Smooth muscle cell of the pulmonary artery (primary cell): ENCODE measurements at places on chromosomes 2 and 18. TPM values are rescaled to one million over a fixed set of nuclear protein-coding genes. Genes with fewer than 3 reads are reported as not detected.

Gene PSMA8
- total RNA-seq, result not detected in 2 replicates

Gene WDR75
- 48.7 and 61.3 TPM in 2 replicates for total RNA-seq

Gene DOK6
- 2.8 and 14.1 TPM in 2 replicates for total RNA-seq

Gene LYPD6B
- 0.10 and 0.20 TPM in 2 replicates for total RNA-seq

Gene POTEF
- total RNA-seq, result not detected in 2 replicates

Gene TEKT4
- total RNA-seq, result not detected in 2 replicates

Gene GALNT14
- 0.52 and 5.3 TPM in 2 replicates for total RNA-seq

Gene FMNL2
- total RNA-seq, result 18.2 and 58.0 TPM in 2 replicates

Gene COL5A2
- total RNA-seq, result 773 and 889 TPM in 2 replicates

Gene DNAJC5G
- not detected in 2 replicates for total RNA-seq

Gene TM4SF20
- 0.07 TPM in 1 of 2 replicates, not detected in the other for total RNA-seq

Gene TRABD2A
- total RNA-seq, result 4.0 and 4.7 TPM in 2 replicates

Gene REG1B
- not detected in 2 replicates for total RNA-seq

Gene CD207
- not detected in 2 replicates for total RNA-seq

Gene SIX3
- not detected in 2 replicates for total RNA-seq
